CD4-positive, alpha-beta T cell (primary cell): ENCODE measurements at places on chromosomes 12 and 14. TPM values are rescaled to one million over a fixed set of nuclear protein-coding genes. Genes with fewer than 3 reads are reported as not detected.

DNA sequence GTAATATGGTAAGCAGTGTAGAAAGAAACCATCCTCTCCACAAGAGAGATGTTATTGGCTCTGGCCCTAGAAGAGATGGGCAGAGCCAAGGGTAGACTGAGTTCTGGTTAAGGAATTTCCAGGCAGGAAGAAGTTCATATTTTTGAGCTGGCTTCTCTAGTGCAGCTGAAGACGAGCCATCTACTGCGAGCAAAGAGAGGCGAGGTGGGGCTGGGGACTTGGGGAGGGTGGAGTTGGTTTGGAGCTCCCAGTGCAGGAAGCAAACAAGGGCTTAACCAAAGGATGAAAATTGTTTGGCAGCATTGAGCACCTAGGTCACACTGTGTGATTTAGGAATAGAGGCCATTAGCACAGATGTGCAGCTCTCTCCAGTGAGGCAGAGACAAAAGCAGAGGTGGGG lies 239.6 kb downstream of the ZFP36L1 start:
- H3K4me1 ChIP-seq, result no peaks in the 10 kb centered on the region
- DNase-seq, result no peak
- no peaks in the 10 kb centered on the region for H3K36me3 ChIP-seq
- H3K27ac ChIP-seq, result no peak overlapping the region
- no peaks in the 10 kb centered on the region for H3K27me3 ChIP-seq

DNA sequence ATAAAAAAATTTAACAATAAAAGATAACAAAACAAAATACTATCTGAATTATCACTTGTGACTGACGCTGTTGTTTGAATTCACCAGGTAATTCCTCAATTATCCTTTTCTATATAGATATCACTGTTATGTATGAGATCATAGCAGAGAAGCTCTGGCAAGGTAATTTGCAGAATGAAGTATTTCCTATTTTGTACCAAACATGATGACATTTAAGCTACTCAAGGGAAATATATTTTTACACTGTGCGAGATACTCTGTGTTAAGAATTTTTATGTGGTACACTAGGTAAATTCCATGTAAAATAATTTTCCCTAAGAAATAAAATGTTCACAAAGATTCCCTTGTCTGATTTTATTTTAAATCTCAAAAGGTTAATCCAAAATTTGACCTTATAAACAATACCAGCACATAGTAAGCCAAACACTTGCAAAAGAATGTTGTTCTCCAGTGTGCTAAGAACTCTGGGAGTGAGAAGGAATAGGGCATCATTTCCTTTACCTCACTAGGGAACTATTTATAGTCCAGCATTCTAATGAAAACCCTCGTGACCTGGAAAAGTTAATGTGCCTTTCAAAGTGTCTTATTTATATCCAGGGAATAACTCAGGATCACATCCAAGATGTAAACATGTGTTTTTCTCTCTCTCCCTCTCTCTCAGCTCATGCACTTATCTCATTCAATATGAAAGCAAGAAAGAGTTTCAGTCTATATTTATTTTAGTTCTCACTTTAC lies 115.2 kb upstream of the RAP1B start:
- no peaks in the 10 kb centered on the region for H3K36me3 ChIP-seq

- peak within 1 kb of the TSS; percentile 79 for H3K27ac ChIP-seq
- H3K4me3 ChIP-seq, result peak within 1 kb of the TSS; percentile 65
- H3K36me3 ChIP-seq, result peaks cover 16% of the 10 kb centered on the region
- peak; percentile 55 for DNase-seq
- peaks cover 49% of the 10 kb centered on the region for H3K4me1 ChIP-seq
Measured at GRCh38 chr12:6927379-6928021, at the start of gene ATN1. Gene ATN1, plus strand, starts transcription at chr12:6927959. Its CDS starts 6,043 bp downstream, at chr12:6934002.

- H3K36me3 ChIP-seq, result no peaks in the 10 kb centered on the region
- H3K27ac ChIP-seq, result no peak overlapping the region
- no peaks in the 10 kb centered on the region for H3K4me1 ChIP-seq
- H3K4me3 ChIP-seq, result no peak overlapping the region
- DNase-seq, result no peak
Measured at GRCh38 chr12:19209661-19210060, 80.1 kb downstream of the PLEKHA5 start.

The TAS2R43 gene
- total RNA-seq, result 3.1 TPM

The KRT85 gene
- total RNA-seq, result not detected

The RNASE7 gene
- not detected for total RNA-seq
